ENCODE measurements at places on chromosomes 6 and 20.

- DNase-seq: peak; percentile 62
Measured at GRCh38 chr6:131954775-131955107, 3.6 kb upstream of the CCN2 start.

DNA sequence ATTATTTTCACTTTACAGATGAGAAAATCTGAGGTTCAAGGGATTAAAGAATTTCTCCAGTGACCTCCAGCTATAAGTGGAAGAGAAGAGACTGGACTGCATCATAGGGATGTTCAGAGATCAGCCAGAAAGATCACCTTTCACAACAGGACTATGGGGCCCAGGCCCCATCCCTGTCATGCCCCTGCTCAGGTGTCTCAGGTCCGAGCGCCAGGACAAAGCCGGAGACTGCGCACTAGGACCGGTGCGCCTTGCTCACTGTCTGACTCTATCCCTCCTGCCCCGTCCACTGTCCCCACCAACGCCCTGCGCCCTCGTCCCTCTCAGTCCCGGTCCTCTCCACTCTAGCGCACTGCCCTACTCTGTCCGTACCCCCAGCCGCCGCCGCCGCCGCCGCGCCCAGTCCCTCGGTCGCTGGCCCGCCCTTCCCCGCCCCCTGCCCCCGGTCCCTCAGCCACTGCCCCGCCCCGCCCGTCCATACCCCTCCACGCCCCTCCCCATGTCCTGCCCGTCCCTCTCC, 521 bp upstream of the RAD21L1 start:
- DNase-seq: peak; percentile 62

DNA sequence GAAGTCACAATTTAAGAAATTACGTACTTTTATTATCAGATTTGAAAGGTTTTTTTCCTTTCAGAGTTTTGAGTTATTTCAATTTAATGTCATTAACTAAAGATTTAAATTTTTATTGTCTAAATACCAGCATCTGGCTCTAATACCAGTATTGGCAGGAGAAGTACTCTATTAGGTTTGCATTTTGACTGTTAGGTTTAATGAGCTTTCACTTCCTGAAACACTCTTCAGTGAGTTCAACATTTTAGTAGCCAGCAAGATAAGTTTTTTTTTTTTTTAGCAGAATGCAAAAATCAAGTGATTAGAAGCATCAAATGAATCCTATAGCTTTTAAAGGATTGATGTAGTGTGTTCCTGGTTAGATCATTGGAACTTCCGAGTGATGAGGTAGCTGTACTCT, 34.0 kb upstream of the SCGN start:
- DNase-seq: no peak

DNA sequence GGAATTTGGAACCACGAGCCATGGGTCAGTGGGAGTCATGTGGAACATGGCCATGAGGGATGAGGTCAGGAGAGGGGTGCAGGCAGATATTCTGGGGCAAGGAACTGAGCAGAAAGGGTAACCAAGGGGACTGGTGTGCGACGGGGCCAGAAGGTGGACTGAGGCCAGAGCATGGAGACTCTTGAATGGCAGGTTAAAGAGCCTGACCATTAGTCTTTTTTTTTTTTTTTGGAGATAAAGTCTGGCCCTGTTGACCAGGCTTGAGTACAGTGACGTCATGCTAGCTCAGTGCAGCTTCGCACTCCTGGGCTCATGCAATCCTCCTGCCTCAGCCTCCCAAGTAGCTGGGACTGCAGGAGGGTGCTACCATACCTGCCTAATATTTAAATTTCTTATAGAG, 64.0 kb downstream of the RREB1 start:
- DNase-seq: no peak

GRCh38 chr6:69202768-69203167, 567.7 kb downstream of the ADGRB3 start:
- DNase-seq: no peak

DNA sequence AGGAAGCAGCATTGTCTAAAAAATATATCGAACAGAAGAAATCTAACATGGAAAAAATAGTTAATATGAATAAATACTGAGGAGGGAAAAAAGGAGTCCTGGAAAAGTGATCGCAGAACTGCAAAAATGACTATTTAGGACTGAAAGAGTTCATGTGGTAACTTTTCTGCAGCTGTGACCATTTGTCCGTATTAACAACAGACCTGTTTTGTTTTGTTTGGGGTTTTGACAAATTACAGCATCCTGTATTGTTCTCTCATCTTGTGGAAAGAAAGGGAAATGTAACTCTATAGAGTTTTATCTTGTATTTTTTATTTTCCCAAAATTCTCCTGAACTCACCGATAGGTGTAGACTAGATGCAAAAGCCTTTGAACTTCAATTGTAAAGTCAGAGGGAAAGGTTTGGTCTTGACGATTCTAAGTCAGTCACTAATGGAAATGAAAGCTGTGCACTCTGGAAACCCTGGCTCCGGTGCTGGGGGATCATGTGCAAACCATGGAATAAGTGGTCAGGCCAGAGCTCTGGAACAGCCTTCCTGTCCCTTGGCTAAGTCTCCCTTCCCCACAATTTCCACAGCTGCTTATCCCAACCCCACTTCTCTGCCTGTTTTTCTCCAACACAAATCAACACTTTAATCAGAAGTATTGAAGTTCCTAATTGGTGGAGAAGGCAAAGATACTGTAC, 51.2 kb upstream of the MARCKS start:
- DNase-seq: no peak

GRCh38 chr6:34520645-34521462, 35.3 kb downstream of the SPDEF start:
- no peak for DNase-seq

GRCh38 chr20:33515569-33516216, 25.8 kb downstream of the CBFA2T2 start:
- DNase-seq: no peak

GRCh38 chr6:98821756-98822405, 12.5 kb upstream of the POU3F2 start:
- no peak for DNase-seq

DNA sequence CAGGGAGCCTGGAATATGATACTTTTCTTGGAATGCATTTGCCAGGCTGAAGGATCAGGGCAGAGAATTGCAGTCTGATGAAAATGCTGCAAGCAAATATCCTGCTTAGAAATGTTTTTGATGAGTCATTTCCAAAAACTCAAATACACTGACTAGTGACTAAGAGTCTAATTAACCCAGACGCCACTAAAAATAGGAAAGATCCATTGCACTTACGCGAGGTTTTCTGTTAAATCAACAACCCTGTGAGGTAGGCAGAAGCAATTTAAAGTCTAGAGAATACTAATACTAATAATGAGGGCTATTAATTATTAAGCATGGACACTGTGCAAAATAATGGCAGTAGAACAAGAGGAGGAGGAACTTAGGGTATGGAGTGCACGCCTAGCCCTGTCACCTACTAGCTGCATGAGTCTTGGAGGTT, 130.1 kb upstream of the DOK5 start:
- DNase-seq: no peak

GRCh38 chr20:45366631-45367030, 3.7 kb downstream of the SYS1 start:
- no peak for DNase-seq

GRCh38 chr6:170135821-170136471, 154.9 kb downstream of the DLL1 start:
- no peak for DNase-seq

DNA sequence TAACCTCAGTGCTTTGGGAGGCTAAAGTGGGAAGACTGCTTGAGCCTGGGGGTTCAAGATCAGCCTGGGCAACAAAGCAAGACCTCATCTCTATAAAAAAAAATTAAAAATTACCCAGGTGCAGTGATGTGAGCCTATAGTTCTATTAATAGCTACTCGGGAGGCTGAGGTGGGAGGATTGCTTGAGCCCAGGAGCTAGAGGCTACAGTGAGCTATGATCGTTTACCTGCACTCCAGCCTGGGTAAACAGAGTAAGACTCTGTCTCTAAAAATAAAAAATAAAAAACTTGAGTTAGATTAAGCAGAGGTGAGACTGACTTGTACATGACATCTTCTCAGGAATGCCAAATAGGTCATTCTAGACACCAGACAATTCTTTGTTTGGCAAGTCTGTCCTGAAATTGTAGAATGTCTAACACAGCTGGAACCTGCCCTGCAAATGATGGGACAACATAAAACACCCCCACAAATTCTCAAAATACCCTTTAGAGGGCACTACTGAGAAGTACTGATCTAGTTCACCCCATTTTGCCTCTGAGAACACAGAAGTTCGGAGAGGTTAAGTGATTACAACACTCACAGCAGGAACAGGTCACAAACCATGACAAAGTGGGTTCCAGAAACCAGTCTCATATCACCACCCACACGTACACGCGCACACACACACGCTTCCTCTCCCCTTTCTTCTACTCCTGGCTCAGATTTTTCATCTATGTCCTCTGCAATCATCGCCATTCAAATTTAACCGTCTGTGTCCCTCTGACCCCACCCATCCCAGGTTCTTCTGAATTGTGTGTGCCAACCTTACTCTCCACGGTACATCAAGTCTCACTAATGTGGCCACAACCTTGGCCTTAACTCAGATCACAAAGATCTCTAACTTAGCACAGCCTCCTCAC, 38.3 kb downstream of the ARHGAP18 start:
- DNase-seq: no peak

- DNase-seq: peak; percentile 2
Measured at GRCh38 chr6:151763303-151763702, 44.2 kb upstream of the ESR1 start.

GRCh38 chr6:157119502-157120027, 203.8 kb downstream of the TMEM242 start:
- no peak for DNase-seq

- DNase-seq: no peak
Measured at GRCh38 chr6:149211046-149211571, 106.4 kb upstream of the TAB2 start.

DNA sequence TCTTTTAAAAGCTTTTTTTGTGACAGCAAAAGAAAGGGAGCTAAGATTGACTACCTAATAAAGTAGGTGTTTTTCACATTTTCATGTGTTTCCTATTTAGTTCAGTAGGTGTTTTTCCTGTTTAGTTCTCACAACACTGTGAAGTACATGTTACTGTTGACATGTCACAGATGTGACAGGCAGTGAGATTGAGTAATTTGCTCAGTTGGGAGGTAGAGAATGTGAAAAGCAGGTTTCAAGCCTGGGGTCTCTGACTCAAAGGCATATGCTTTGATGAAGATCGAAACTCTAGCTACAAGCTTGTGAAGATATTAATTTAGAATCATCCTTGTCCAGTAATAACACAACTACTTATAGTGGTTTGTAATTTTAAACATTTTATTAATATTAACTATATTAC, 43.1 kb downstream of the SLX4IP start:
- DNase-seq: no peak

DNA sequence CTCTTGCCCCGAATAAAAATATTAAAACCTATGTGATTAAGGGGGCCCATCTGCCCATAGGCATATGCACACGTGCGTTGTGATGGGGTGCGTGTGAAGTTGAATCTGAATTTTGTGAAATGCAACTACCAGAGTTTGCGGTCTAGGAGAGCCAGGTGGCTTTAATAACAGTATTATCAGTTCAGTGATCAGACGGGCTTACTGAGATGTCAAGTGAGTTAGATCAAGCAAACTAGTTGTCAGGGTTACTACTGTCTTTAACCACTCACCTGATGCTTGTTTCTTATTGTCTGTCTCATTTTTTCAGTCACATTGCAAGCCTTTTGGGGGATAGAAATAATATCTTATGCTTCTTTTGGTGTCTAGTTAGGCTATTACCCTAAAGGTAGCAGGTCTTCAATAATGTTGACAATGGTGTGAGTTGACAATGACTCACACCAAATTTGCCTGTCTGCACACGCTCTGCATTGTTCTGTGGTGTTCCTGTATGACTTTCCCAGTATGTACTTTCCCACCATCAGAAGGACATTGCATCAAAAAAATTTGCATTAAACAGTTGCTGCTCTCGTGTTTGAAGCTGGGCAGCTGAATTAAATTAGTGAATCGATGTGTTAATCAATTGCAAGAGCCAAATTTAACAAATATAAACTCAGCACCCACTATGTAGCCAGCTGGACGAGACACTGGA, 103.1 kb upstream of the NAA20 start:
- DNase-seq: no peak

- no peak for DNase-seq
Measured at GRCh38 chr20:42516692-42517091, 673.0 kb downstream of the PTPRT start.

- peak; percentile 78 for DNase-seq
Measured at GRCh38 chr6:166393535-166393823, 10.7 kb upstream of the MPC1 start.

GRCh38 chr6:35413911-35414310, 38.2 kb upstream of the FANCE start:
- no peak for DNase-seq

DNA sequence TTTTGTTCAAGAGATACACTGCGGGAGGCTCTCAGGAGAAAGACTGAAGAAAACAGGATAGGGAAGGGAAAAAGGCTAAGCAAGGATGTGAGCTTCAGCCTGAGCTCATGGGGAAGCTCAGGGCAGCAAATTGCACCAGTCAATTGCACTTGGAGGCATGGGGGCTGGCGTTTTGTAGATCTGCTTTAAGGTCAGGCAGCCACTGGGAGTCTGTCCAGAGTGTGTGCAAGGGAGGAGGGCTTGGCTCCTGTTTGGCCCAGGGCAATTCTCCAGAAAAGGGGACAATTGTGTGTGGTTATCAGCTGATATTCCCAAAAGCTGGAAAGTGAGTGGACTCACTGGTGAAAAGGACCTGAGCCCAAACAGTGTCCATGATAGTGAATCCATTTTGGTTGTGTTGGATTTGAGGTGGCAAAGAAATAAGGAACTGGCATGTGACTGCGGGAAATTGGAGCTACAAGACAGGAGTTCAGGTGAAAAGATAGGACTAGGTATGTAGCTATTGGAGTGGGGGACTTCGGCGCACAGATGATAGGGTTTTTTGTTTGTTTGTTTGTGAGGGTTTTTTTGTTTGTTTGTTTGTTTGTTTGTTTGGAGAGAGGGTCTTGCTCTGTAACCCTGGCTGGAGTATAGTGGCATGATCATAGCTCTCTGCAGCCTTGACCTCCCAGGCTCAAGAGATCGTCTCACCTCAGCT, 22.3 kb upstream of the IER3 start:
- DNase-seq: peak; percentile 44

DNA sequence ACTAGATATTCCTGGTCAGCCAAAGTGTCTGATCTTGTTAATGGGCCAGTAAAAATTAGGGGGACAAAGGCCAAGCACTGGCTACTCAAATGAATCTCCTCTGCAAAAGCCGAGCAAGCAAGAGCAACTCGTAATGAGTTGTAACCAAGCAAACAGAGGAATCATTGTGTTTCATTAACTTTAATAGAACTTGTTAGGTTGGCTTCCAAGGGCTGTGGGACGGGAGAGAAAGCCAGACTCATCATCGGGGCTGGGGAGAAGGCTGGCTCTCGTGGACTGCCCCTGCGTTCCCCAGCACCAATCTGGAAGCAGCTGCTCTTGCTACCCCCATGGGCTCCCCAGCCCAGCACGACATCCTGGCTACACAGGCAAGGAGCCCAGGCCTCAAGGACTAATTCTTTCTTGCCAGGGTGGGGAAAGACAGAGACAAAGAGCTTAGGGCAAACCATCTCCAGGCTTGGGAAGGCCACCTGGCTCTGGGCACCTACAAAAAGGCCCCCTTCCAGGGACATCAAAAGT, 10.5 kb upstream of the SCUBE3 start:
- no peak for DNase-seq

Data from ELF-1 (cell line).